Activated CD4-positive, CD25-positive, alpha-beta regulatory T cell treated with anti-CD3 and anti-CD28 coated beads, Interleukin-2, amount 50 U/mL, for 72 hours (primary cell): ENCODE measurements at places on chromosomes 13 and 19.

DNA sequence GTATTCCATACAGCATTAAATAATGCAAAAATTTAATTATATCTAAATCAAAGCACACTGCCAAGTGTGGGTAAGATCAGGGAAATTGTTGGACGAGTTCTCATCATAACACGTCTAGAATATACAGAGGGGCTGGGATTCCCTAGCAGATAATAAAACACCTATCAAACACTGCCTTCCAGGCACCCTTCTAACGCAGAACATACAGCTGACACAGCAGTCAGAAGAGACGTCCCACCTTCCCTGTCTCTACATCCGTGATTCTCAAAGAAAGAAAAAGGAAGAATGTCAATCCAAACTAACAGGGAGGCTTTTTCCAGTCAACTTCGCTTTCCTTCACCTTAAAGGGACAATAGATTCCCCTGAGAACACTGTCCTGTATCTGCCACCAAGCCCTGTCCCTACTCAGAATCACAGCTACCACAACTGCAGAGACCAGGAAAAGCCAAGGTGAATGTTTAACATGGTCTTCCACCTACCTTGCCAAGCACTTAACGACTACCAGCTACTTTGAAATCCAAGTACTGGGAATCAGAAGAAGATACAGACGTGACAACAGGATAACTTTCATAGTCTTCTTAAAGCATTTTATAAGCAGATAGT lies 38.5 kb downstream of the TBC1D4 start:
- DNase-seq = no peak

DNA sequence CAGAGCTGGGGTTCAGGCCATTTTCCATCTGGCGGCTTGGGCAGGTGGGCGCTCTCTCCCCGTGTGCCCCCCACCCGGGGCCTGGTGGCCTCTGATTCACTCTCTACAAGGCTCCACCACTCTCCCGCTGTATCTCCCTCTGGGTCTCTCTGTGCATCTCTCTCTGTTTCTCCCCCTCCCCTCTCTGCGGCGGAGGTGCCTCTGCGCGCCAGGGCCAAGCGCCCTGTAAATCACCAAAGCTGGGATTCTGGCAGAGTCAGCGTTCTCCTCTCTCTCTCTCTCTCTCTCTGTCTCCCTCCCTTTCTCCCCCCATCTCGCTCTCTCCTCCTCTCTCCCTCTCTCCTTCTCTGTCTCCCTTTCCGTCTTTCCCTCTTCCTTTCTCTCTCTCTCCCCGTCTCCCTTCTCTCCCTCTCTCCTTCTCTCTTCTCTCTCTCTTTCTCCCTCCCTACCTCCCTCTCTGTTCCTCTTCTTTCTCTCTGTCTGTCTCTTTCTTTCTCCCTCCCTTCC lies 3.9 kb downstream of the NFIC start:
- no peak for DNase-seq

DNA sequence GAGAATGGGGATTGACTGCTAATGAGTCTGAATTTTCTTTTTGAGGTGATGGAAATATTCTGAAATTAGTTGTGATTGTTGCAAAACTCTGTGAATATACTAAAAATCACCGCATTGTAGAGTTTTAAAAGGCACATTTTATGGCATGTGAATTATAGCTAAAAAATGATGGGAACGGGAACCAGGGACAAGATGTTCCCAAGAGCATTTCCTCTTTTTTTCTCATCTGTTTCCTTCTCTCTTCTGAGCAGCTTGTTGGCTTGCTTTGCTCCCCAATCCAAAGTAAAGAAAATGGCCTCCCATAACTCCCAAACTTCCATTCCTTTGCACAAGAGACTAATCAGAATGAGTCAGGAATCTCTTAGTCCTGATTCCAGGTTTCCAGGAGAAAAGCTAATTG lies 459.2 kb downstream of the TSHZ3 start:
- no peak for DNase-seq

- no peak for DNase-seq
Measured at GRCh38 chr19:28465371-28466086, 747.4 kb downstream of the UQCRFS1 start.

DNA sequence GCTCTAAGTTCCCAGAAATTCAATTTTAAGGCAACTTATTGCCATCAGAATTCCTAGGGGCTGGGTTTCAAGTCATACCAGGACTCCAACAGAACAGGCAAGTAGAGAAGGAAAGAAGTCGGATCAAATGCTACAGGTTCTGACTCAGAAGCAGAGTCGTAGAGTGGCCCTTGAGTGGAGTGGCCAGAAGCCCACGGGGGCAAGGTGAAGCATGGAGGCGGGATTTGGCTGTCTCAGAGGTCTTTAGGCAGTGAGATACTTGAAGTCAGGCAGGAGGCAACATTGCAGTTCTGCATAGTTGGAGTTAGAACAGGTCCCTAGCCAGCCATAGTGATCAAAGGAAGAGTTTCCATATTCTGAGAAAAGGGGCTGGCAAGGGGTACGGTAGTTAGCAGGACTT lies 111.6 kb downstream of the NHLRC3 start:
- DNase-seq = no peak

DNA sequence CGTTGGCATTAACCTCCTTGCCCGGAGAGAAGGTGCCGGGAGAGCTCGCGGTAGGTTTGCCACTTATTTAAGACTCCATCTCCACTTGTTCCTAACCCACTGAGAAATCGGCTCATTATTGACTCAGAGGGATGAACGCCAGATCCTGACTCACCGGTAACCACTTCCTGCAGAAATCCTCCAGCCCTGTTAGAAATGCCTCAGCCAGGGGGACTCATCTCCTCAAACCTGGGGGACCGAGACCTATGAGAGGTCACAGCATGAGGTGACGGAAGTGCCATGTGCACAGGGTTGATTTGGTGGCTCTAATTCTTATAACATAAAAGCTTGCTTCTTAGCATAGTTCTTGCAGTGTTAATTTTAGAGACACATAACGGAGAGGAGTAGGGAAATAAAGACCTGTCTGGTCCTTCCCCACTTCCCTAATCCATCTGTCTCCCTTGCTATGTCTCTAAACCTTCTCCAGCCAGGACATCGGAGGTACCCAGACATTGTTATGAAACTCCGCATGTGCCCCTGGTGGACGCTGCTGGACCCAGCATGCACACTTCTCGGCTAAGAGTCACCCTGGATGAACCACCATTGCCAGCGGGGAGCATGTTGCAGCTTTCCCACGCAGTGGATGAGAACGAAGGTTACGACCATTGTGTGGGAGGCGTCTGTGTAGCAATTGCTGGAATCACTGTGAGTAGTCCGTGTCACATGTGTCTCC lies 158.9 kb downstream of the EFNB2 start:
- DNase-seq = no peak

- no peak for DNase-seq
Measured at GRCh38 chr13:24860770-24861169, 96.8 kb downstream of the RNF17 start.
